Dermis microvascular lymphatic vessel endothelial cell (primary cell): ENCODE measurements at places on chromosomes 12 and 14. TPM values are rescaled to one million over a fixed set of nuclear protein-coding genes. Genes with fewer than 3 reads are reported as not detected.

GRCh38 chr12:119363037-119363436, 28.5 kb downstream of the CCDC60 start:
- no peak for DNase-seq

DNA sequence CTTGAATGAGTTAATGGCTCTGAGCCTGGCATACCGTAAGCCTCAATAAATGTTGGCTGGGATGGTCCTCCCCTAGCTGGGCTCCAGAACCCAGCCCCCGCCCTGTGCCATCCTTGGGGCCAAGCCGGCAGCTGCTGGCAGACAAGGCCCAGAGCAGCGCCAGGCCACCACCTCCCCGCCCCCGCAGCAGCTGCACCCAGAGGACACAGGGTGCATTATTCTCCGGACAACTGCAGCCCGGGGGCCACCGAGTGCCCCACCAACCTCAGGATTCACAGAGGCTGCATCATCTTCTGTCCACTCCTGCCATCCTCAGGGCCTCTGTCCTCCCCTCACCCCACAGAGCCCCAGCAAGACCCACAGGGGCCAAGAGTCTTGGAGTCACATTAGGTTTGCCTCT, 92.7 kb downstream of the NCOR2 start:
- no peak for DNase-seq

DNA sequence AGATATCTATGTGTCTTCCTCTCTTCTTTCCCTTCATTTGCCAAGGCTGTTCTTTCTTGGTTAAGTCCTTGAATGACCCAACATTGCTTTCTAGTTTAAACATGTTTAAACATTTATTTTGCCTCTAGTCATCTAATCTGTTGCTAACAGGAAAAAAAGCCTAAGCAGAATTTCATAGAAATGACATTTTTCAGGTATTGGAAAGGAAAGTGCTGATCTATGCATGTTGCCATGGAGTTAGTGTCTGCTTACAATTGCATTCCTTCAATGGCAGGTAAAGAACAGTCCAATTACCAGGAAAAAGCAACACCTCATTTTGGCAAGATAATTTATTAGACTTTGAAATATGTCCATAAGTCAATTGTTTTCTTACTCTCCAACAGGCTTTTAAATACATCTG, 21.5 kb upstream of the SLC2A13 start:
- DNase-seq, result peak; percentile 43

DNA sequence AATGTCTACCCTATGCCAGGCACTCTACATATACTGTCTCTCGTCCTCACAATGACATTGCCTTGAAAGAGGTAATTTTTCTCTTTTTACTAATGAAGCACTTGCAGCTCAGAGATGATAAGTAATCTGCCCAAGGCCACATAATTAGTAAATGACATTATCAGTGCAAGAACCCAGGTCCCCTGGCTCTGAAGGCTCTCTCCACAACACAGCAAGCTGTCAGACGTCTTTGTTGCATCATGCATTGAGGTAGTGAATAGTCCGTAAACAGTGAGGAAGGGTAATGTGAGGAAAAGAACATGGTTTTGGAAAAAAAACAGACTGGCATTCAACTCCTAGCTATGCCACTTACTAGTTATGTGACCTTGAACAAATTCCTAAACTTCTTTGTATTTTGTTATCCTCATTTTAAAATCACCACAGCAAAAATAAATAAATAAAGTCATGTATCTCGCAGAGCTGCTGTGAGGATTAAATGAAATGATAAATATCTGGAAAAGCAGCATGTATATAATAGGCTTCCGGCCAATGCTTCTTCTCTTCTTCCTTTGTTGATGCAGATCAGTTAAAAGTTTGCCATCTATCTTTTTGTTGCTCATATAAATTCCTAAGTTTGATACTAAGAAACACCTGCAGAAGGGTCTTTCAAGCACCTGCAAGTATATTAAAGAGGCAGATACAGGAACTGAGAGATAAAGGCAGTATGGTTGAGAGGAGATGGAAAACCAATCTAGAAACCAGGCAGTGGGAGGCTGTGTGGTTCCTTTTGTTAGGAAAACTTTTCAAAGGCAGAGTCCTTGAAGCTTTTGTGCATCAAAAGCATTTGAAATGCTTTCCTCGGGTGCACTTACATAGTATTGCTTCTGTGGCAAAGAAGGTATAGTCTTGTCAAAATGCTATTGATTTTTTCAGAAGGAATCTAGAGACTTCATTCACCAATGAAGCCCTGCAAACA, 82.8 kb downstream of the BTG1 start:
- DNase-seq, result no peak

- DNase-seq, result no peak
Measured at GRCh38 chr12:113228394-113229028, 7.2 kb downstream of the TPCN1 start.

GRCh38 chr12:3362737-3363136, 128.3 kb upstream of the PRMT8 start:
- no peak for DNase-seq

- DNase-seq, result peak; percentile 80
Measured at GRCh38 chr14:22850944-22851764, 14.8 kb downstream of the MMP14 start.

DNA sequence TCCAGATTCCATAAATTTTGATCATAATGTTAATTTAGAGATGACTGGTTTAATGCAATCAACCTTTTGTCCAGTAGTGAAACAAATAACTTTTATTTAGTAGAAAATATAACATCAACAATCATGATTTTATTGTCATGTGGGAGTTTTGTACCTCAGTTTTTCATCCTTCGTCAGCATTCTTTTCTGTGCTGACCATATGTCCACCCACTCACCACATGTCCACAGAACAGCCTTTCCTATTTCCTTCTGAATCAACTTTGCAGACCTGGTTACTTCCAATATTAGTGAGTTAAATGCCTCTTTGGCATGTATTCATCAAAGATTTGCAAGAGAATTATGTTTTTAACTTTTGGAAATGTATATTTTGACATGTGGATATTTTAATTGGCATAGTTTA, 36.8 kb upstream of the CNTN1 start:
- no peak for DNase-seq

- peak; percentile 48 for DNase-seq
Measured at GRCh38 chr12:53219292-53219955, 12.4 kb upstream of the ITGB7 start.

DNA sequence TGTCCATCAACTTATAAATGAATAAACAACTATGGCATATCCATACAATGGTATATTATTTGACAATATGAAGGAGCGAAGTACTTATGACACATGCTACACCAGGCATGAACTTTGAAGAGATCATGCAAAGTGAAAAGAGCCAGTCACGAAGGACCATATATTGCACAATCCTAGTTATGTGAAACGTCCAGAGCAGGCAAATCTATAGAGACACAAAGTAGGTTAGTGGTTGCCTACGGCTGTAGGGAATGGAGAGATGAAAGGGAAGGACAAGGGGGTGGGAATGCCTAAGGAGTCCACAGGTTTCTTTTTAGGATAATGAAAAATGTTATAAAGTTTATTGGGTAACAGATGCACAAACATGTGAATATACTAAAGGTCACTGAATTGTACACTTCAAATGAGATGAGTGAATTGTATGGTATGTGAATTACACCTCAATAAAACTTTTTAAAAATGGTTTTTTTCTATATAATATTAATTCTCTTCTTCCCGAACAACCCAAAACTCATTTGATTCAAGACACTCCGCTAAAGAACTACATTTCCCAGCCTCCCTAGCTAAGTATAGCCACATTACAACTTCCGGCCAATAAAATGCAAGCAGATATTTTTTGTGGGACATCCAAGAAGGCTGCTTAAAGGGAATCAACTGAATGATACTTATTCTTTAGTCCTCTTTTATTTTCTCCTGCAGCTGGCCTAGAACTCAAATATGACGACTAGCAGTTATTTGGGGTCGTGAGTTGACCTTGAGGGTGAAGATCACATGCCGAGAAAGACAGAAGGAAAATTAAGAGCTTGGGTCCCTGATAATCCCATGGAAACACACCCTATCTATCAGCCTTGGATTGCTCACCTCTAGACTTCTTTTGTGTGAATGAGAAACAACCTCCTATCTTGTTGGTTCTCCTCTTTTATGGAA, 187.2 kb downstream of the TTC8 start:
- DNase-seq, result no peak

- DNase-seq, result no peak
Measured at GRCh38 chr14:22189881-22190280, 399.1 kb downstream of the DAD1 start.

- DNase-seq, result peak; percentile 75
Measured at GRCh38 chr14:91286530-91286937, 42.0 kb upstream of the GPR68 start.

GRCh38 chr14:68241862-68242487, 422.4 kb downstream of the RAD51B start:
- DNase-seq, result no peak

GRCh38 chr14:60789656-60790055, 55.1 kb downstream of the MNAT1 start:
- no peak for DNase-seq

- no peak for DNase-seq
Measured at GRCh38 chr12:117538032-117538690, 176.7 kb upstream of the NOS1 start.

- no peak for DNase-seq
Measured at GRCh38 chr12:96033549-96034389, 1.6 kb downstream of the LTA4H start.

DNA sequence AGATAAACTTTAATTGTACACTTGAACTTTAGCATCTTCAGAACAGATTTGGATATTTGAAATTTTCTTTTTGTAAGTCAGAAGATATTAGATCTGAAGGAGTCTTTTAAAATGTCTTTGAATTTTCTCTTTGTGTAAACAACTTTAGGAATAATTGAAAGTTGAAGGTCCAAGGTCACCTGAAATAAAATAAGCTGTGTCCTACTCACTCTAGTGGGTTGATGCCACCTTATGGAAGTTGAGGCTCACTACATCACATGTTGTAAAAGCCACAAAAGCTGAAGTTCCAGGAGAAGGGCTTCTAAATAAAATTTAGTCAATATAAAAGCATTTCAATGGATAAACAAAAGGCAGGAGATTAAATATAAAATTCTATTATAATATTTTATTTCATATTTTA, 122.0 kb upstream of the ATXN7L3B start:
- peak; percentile 12 for DNase-seq

DNA sequence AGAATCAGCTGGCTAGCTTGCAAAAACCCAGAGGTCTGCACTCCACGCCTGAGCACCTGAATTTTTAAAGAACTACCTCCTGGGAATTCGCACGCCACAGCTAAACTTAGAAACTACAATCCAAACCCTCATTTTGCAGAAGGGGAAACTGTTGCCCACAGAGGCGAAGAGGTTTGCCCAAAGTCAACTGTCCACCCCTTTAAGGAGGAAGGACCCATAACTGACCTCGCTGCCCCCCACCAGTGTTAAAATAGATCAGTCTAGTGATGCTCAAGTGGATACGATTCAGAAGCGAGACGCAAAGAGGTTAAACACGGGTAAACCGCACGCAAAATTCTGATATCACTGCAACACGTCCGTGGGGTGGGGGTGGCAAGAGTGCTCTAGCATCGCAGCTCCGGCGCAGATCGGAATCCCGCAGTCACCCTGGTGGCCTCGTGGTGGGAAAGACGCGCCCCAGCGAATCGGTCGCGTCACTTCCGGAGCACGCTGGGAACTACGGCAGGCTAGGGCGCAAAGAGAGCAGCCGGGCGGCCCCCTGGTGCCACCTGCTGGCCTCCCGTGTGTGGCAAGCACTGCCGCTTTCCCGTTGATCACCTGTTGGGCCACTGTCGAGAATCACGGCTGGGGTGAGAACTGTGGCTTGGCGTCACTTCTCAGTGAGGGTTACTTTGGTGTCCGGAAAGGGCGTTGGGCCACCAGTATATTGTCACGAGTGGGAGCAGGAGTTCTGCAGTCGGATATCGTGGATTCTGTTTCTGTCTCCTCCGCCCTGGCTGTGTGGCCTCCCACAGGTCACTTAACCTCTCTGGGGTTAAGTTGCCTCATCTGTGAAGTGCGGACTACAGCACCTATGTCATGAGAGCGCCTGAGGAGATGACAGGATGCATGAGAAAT, at the start of gene ALKBH2:
TSS of gene ALKBH2 (minus strand) at position 451 of the 897 bp plus-strand sequence. CDS start 686 bp downstream, outside the sequence.
- DNase-seq, result peak; percentile 91

GRCh38 chr14:50791201-50791600, 39.8 kb downstream of the NIN start:
- no peak for DNase-seq

GRCh38 chr14:97297100-97297499, 499.9 kb downstream of the VRK1 start:
- no peak for DNase-seq

GRCh38 chr14:98564006-98564405, 708.0 kb downstream of the BCL11B start:
- no peak for DNase-seq

GRCh38 chr12:10623131-10623530, 9.7 kb upstream of the MAGOHB start:
- DNase-seq, result no peak

GRCh38 chr12:25194722-25195055, 271 bp downstream of the DNAI7 start:
- no peak for DNase-seq

- no peak for DNase-seq
Measured at GRCh38 chr14:78840898-78841297, 670.7 kb downstream of the NRXN3 start.

GRCh38 chr12:75850721-75851462, 180.7 kb downstream of the PHLDA1 start:
- DNase-seq, result peak; percentile 16

DNA sequence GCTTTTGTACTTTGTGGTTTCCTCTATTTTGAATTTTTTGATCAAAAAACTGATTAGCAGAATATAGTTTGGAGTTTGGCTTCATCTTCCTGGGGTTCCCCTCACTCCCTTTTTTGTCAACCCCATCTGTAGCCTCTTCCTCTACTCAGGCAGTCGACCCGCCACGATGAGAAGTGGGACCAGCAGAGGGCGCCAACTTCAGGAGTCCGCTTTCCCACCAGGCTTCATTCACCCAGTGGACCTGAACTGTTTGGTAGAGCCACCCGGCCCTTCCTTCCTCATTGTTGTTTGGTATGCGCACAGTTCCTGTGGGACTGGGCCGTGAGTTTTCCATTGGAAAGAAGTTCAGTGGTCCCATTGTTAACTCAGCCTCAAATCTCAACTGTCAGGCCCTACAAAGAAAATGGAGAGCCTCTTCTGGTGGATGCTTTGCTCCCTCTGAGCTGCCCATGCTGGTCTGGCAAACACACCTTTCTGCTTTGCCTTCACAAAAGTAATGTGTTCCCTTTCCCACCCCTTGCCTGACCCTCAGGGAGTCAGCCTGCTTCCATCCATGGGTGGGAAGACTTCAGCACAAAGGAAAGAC, 21.7 kb downstream of the TMBIM6 start:
- peak; percentile 84 for DNase-seq

The CMTM5 gene
- total RNA-seq, result not detected in 2 replicates

The WNT1 gene
- not detected in 2 replicates for total RNA-seq

The CRIP2 gene
- total RNA-seq, result 137 and 173 TPM in 2 replicates

The TPPP2 gene
- not detected in 2 replicates for total RNA-seq

The SERPINA6 gene
- not detected in 2 replicates for total RNA-seq

The GPR65 gene
- total RNA-seq, result 0.13 TPM in 2 replicates

The CLEC1B gene
- total RNA-seq, result not detected in 2 replicates

The TAS2R8 gene
- not detected in 2 replicates for total RNA-seq
